Fibroblast of the aortic adventitia (primary cell): ENCODE measurements at places on chromosomes 3 and 15.

DNA sequence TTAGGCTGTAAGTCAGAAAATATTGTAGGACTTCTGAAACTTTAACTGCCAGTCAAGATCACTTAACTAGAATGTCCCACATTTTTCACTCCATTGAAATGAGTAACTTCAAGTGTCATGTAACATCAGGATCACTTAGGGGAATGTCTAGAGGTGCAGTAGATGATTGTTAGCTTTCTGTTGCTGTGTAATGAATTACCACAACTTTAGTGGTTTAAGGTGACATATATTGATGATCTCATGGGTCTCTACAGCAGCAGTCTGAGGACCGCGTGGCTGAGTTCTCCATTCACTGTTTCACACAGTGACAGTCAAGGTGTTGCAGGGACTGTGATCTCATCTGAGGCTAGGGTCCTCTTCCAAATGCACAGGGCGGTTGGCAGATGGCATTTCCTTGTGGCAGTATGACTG, 82.7 kb downstream of the SLC25A26 start:
- DNase-seq, result no peak

- no peak for DNase-seq
Observed at GRCh38 chr15:85947021-85947420, 132.7 kb upstream of the AGBL1 start.

- peak; percentile 72 for DNase-seq
Observed at GRCh38 chr3:64063207-64063982, 40.1 kb upstream of the PSMD6 start.

DNA sequence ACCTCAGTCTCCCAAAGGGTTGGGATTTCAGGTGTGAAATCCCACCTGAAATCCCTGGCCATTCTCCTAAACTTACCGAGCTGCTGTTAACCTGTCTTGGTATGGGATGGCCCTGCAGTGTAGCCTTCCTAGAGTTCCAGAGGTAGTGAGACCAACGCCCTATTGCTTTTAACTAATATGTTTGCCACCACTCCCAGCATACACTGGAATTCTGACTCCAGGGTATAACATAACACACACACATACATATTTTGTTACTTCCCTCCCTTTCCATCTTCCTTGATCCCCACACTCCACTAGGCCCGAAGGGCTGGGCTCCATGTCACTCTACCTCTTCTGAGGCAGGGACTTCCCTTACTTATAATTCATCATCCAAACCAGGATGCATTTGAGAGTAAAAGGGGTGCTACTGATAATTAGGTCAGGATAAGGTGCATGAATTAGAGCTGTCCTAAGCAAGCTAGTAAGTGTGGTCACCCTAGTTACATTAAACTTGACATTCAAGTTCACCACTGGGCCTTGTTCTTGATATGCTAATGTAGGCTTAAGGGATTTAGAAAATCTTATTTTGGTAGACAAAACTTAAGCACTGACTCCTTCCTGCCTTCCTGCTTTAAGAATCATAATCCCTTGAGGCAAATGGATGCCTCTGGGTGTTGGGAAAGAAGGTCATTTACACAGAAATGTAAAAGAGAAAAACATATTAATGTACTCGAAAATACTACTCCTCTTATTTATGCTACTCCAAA, 317.6 kb downstream of the MAGI1 start:
- no peak for DNase-seq

DNA sequence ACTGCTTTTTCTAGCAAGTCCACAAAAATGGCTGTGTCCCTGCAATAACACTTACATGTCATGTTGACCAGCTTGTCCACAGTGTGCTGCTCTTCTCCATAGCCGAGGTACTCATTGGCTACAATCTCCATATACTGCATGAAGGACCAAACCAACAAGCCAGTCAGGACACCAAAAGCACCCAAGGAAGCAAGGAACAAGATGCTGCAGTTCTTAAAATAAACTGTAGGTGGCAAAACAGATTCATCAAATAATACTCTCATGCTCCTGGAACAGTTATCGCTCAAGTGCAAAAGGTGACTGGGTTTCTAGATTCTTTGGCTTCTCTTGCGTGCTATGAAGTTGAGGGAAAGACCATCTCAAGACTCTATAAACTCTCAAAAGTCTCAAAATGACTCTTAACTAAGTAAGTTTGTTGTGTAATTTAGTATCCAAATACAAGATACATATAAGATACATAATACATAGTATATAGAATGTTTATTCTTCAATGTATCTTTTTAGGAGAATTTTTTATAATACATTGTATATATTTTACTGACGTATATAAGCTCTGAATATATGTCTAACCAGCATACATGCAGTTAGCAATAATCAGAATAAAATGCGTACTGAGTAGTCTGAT, 57.0 kb downstream of the NEK10 start:
- DNase-seq, result peak; percentile 81

GRCh38 chr3:49273825-49274532, 3.1 kb downstream of the C3orf62 start:
- no peak for DNase-seq
